ENCODE measurements at places on chromosomes 1 and 21.

- no peak for DNase-seq
Observed at GRCh38 chr1:161189036-161189435, 9.8 kb downstream of the ADAMTS4 start.

DNA sequence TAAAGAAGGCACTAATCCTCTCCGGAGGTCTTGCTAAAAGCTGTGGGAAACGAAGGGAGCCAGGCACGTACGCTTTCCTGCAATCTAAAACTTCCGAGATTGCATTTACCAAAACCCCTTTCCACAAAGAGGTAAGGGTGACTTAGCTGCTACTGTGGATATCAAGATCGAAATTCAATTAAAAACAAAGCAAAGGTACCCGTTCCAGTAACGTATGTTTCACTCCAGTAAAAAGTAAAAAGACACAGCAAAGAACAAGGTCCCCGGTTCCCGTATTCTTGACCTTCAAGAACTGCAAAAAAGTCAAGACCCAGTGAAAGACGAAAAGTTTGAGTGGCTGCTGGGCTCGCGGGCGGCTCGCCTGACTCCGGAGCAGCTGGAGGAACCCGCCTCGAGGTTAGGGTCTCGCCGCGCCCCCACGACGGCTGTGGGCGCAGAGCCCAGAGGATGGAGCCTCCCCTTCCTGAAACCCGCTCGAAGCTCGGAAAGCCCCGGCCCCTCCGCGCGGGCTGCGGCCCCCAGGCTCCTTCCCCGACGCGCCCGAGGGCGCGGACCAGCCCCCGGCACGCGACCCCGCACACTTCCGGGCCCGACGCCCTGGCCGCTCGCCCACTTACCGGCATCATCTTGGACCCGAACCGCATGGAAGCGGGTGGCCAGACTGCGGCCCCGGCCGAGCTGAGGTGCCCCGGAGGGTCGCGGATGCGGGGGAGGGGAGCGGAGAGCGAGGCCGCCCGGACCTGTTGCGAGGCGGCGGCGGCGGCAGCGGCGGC is 524 bp downstream of the TP53BP2 start:
- DNase-seq = no peak

DNA sequence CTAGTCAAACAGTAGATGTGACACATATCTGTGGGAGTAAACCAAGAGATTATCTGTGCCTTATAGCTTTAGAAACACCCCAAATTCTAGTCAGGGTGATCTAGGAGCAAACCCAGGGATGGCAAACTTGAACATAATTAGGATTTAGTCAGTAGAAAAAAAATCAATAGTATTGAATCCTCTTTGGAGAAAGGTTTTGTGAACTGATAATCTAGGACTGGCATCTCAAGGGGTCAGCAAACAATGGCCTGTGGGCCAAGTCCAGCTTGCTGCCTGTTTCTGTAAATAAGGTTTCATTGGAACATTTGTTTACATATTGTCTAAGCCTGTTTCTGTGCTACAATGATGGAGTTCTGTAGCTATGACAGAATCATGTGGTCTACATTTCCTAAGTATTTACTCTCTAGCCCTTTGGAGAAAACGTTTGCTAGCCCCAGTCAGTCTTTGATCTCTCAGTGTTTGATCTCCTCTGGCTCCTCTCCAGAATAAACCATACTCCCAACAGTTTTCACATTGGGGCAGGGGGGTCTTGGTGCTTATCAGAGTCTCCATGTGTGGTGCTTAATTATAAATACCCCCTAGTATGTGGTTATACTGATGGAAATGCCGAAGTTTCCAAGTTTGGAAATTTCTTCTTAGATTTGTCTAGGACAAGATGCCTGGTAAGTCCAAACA is 385.8 kb downstream of the NTNG1 start:
- no peak for DNase-seq

DNA sequence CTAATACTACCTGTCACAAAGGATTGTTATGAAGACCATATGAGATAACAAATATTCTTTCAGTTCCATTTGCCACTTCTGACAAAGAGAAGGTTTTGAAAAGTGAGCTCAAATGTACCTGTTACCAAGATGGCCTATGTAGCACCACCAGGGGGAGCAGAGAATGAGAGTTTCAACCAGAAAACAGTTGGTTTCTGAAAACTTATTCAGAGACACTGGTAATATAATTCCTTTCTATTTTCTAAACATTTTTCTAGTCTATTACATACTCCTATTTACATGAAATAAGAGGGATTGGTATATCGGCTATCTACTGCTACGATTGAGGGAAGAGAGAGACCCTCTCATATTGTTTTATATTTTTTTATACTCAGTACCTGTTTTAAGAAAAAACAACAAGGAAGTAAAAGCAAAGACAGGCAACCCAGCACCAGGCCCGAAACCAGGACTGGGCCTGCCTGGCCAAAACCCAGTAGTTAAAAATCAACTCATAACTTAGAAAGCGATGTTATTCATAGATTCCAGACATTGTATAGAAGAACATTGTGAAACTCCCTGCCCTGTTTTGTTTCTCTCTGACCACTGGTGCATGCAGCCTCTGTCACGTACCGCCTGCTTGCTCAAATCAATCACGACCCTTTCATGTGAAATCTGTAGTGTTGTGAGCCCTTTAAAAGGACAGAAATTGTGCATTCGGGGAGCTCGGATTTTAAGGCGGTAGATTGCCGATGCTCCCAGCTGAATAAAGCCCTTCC is 48.3 kb downstream of the IL23R start:
- DNase-seq = no peak

GRCh38 chr1:201481004-201481380 is 12.0 kb upstream of the PHLDA3 start:
- DNase-seq = no peak

GRCh38 chr1:41366455-41367287 is 5.4 kb downstream of the FOXO6 start:
- DNase-seq = no peak

- no peak for DNase-seq
Observed at GRCh38 chr1:241130881-241131280, 226.1 kb downstream of the RGS7 start.

GRCh38 chr1:101849356-101849755 is 147.4 kb downstream of the OLFM3 start:
- no peak for DNase-seq
